NCI-H1105 treated with DMSO at 0.1 percent for 48 hours (cell line): ENCODE measurements at places on chromosomes 5 and 9.

DNA sequence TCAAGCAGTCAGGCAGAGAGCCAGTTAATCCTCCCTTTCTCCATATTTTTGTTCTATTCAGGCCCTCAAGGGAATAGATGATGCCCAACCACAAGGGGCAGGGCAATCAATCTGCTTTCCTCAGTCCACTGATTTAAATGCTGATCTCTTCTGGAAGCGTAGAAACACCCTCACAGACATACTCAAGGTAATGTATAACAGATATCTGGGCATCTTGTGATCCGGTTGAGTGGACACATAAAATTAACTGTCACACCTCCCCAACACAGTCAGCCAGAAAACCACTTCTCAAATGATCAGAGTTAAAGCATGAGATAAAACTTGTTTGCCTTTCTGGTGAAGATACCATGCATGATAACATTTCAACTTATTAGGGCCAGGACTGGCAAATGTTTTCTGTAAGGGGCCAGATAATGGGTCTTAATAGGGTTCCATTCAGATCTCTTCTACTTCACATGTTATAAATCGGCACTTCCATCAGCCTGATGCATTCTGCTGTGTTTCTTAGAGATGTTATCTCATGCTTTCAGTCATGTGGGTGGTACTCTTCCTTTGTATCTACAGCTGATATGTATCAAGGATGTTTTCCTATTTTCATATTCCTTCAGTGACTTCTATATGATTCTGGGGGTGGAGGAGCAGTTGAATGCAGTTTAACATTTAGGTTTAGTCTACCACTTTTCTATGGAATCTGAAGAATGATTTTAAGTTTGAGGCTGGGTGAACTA lies 58.9 kb upstream of the CNTLN start:
- DNase-seq, result no peak

- DNase-seq, result no peak
Observed at GRCh38 chr9:32339424-32339823, 45.0 kb upstream of the ACO1 start.

GRCh38 chr9:5580650-5581049 lies 48.3 kb upstream of the RIC1 start:
- no peak for DNase-seq

- no peak for DNase-seq
Observed at GRCh38 chr9:86405926-86406325, 51.7 kb upstream of the TUT7 start.

DNA sequence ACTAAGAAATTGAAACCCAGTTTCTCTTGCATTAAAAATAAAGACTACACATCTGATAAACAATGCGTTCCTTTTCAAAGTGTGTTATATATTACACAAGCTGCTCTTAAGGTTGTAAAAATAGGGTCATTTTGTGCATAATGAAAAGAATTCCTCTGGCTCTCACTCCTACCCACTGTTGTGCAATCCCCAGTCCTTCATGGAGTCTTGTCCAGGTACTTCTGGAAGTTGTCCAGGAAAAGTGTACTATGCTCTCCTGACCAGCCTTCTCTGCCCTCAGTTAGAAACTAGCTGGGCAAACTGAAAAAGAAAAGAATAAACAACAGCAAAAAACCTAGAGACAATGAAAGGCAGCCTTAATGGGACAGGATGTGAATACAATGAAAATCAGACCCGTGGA lies 345.5 kb upstream of the PAPPA start:
- no peak for DNase-seq

DNA sequence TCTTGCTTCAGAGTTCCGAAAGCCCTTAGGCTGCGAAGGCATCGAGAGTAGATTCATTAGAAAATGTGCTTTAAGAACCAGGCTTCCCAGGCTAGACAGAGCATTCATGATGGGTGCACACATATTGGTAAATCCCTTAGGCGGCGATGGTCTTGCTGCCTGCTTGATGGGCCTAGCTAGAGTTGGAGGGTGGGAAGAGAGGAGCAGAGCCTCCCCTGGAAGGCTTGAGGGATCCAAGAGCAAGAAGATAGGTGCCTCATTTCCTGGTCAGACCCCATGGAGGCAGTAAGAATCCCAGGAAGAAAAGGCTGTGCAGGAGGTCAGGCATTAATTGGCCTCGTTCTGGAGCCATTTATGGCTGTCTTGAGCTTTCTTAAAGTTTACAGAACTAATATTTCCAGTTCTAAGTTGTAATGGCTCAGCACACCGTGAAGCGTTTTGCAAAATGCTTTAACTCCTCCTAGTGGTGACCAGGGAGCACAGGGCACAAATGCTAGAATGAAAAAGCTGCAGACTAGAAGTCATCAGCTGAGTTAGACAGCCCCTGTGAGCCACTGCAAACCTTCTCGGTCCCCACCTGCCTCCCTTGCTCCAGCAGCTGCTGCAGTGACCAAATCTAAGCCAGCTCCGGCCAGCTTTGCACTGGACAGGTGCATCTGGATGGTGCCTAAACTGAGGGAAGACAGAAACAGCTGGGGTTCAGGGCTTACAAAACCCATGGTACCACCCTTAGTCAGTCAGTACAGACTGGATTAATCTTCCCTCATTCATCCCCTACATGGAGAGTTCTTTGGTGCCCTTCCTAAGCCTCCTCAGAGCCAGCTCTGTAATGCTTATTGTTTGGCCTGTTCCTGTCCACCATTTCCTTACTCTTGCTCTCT lies 14.7 kb downstream of the SLC45A2 start:
- DNase-seq, result no peak

DNA sequence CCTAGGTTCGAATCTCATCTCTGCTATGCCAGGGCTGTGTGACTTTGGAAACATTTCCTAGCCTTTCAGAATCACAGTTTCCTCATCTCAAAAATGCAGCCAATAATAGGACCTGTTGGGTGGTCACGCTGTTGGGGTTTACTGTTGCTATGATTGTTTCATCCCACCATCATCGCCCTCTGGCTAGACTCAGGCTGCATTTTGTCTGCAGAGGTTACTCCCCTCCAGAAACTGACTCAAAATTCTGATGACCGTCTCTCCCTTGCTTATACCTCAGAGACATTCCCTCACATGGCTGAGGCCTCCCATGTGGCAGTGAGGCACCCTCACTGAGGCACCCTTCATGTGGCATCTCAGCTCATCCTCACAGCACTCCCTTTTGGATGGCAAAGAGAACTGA lies 61.6 kb downstream of the COL27A1 start:
- no peak for DNase-seq

- DNase-seq, result peak; percentile 16
Observed at GRCh38 chr5:127870914-127871313, 167.7 kb downstream of the CCDC192 start.

GRCh38 chr5:75281716-75282465 lies 45.2 kb upstream of the ANKRD31 start:
- no peak for DNase-seq

GRCh38 chr5:54577528-54577927 lies 60.0 kb downstream of the SNX18 start:
- DNase-seq, result no peak

DNA sequence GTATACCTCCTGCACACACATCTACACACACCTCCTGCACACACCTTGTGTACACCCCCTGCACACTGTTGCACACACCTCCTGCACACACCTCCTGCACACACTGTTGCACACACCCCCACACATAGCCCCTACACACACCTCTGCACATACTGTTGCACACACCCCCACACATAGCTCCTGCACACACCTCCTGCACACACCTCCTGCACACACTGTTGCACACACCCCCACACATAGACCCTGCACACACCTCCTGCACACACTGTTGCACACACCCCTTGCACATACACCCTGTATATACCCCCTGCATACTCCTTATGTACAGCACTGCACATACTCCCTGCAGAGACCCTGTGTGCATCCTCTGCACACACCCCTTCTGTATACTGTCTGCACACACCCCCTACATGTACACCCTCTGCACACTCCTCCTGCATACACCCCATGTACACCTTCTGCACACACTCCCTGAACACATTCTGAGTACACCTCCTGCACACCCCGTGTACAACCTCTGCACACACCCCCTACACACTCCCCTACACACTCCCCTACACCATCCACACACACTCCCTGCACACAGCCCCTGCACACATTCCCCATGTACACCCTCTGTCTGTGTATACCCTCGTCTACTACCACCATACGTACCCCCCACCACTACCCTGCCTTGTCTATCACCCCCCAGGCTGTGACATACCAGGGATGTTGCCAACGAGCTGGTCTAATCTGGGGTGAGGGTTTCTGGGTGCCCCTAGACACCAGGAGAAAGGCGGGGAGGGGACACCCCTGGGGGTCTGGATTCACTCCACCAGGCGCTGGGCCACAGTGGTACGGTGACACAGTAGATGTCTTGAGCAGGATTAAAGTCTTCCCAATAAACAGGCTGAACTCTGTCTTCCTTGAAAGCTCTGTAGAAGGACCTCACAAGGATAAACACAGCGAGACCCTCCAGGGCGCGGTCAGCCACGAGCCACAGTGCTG lies 1.1 kb upstream of the CEP72 start:
- no peak for DNase-seq

GRCh38 chr9:133117271-133118178 lies 3.5 kb downstream of the RALGDS start:
- DNase-seq, result no peak

DNA sequence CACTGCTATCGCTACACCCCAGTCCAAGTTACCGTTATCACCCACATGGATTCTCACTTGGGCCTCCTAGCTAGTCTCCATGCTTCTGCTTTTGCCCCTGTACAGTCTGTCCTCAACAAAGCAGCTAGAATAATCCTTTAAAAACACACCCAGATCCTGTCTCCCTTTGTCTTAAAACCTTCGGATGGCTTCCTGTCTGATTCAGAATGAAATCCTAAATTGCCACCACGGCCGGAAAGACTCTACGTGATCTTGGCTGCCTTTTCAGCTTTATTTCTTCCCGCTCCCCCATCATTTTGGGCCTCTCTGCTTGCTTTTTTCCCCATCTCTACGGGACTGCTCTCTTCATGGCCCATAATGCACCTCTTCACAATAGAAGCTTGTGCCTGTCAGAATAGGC lies 33.4 kb downstream of the GDNF start:
- DNase-seq, result no peak

- DNase-seq, result no peak
Observed at GRCh38 chr5:78661044-78661443, 12.5 kb upstream of the LHFPL2 start.

- DNase-seq, result no peak
Observed at GRCh38 chr9:8332871-8333270, 533.3 kb upstream of the DMAC1 start.

- no peak for DNase-seq
Observed at GRCh38 chr5:143168171-143168741, 235.2 kb downstream of the NR3C1 start.

GRCh38 chr9:80223897-80224296 lies 652.1 kb downstream of the TLE4 start:
- DNase-seq, result no peak

- DNase-seq, result no peak
Observed at GRCh38 chr5:37838152-37838932, 1.5 kb downstream of the GDNF start.

GRCh38 chr5:15518786-15519185 lies 18.8 kb downstream of the FBXL7 start:
- DNase-seq, result no peak

DNA sequence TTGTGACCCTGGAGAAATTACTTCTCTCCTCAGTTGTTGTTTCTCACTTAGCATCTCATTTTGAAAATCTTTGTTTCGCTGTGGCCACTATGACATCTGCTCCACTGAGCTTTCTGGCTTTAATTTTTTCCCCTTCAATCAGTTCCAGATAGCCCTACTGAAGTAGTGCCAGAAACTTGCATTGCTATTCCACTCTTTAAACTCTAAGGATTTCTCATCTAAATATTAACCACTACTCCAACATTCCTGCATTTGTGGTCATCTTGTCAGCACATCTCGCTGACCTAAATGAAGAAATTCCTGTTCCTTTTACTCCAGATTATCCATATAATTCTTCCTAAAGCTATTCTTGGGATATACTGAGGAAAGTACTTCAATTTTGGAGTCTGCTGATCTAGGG lies 15.3 kb upstream of the NOL6 start:
- no peak for DNase-seq

DNA sequence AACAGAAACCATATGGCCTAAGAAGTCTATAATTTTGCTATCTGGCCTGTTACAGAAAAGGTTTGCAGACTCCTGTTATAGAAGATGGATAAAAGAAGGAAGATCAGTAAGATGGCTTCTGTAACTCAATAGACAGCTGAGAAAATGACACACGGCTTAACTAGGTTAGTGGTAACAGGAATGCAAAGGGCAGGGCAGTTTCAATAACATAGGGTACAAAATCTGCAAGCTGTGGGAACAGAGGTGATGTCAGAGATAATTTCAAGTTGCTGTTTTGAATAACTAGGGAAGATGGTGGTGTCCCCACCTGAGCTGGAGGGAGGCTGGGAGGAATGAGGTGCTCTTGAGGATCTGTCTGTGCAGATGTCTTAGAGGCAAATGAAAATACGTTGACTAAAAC lies 106.5 kb downstream of the GLIS3 start:
- no peak for DNase-seq

GRCh38 chr5:141040771-141041426 lies 10.3 kb upstream of the PCDHB1 start:
- peak; percentile 93 for DNase-seq
